ENCODE measurements at places on chromosomes 7 and 10.

GRCh38 chr10:95355301-95355700, 64.5 kb upstream of the PDLIM1 start:
- no peak for DNase-seq

DNA sequence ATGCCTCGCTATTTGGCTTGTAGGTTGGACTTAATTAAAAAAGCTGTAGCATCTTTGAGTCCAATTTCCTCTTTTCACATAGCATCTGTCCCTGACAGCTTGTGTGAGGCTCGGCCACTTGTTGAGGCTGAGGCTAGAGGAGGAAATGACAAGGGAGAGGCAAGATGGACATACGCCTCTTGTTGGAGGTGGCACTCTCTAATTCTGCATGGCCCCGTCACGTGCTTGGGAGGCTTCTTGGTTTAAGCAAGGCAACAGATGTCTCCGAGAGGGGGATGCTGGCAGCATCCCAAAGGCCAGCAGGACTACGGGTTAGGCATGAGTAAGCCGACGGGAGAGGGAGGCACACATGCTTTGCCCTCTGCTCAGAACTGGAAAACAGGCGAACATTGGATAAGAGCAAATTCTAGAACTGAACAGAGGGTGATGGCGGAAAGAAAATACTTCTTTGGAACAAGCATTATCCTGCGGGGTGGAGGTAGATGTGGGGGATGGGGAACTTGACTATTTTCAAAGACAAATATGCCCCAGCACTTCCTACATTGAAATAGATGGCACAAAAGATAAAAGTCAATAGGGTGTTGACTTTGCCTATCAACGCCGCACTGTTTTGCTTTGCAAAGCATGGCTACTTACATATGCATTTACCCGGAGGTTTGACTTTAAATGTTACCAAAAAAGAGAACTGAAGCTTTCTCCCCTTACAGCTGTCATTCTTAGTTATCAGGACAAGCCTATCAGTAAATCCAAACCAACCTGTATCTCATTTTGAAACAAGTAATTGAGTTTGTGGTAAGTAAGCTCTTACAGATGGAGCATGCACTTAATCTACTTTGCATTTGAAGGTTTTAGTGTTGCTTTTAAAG, 94.8 kb downstream of the CHN2 start:
- peak; percentile 46 for DNase-seq

DNA sequence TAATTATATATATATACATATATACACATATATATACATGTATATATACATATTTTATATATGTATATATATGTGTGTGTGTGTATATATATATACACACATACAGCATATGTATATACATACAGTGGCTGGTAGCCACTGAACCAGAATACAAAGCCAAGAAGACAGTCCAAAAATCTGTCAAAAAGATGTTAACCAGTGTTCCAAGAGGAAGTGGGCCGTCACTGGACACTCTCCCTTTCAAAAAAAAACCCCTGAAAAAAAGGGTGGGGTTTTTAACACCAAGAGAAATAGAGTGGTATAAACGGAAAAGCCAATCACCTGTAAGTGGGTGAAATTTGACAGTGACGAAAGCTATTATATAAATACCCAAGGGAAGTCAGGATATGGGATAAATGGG, 31.1 kb upstream of the C1GALT1 start:
- DNase-seq = no peak

- DNase-seq = no peak
Observed at GRCh38 chr10:92265687-92266258, 25.1 kb downstream of the CPEB3 start.

Data from NCI-H1048 (cell line).